ENCODE measurements at places on chromosomes 6 and 20.
A peak's percentile ranks its signal among the peaks of the same experiment; 100 is the strongest.

GRCh38 chr20:56091628-56092234, 86.4 kb upstream of the CBLN4 start:
- no peak for DNase-seq

GRCh38 chr20:49867453-49868215, 47.7 kb downstream of the SPATA2 start:
- DNase-seq, result no peak

- DNase-seq, result no peak
Measured at GRCh38 chr6:106692819-106693208, 63.4 kb downstream of the QRSL1 start.

GRCh38 chr6:96157018-96157565, 141.3 kb downstream of the FUT9 start:
- no peak for DNase-seq

DNA sequence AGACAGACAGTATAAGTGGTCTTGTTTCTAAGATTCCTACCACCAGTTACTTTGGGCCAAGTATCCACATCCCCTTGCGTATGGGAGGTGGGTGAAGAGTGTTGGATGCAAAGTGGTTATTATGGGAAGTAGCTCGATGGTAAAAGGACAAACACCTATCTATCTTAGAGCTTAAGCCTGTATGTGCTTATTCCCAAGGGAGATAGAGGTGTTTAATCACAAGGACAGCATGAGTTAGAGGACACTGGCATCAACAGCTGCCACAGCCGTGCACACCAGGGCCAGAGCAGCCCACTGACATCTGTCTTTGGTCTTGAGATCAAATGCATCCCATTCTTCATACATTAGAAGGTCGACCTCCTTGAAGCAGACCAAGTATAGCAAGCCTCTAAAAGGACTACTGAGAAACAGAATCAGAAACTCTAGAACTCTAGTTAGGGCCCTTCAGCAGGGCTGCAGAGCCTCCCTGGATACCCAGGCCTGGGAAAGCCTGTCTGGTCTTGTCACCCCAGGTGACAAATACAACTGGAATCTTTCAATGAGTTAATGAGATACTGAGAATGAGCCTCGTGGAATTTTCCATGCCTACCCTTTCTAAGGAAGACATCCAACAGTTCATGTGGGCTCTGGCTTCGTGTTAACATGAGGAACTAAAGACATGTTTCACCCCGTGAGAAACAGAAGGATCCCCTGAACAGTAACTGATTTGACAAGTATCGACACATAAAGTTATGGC, 28.7 kb downstream of the TXNDC5 start:
- DNase-seq, result peak; percentile 11

DNA sequence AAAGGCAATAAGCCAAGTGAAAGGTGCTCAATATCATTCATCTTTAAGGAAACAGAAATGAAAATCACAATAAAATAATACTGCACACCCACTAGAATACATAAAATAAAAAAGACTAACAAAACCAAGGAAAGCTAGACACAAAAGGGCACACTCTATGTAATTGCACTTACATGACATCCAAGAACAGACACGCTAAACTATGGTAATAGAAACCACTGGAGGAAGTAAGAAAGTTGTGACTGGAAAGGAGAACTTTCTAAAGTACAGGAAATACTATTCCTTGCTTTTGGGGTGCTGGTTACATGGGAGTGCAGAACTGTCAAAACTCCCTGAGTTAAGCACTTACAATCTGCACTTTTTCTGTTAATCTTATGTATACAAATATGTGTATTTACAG, 253.7 kb upstream of the RUNX2 start:
- DNase-seq, result no peak

- DNase-seq, result no peak
Measured at GRCh38 chr20:51379601-51380341, 162.7 kb downstream of the NFATC2 start.

DNA sequence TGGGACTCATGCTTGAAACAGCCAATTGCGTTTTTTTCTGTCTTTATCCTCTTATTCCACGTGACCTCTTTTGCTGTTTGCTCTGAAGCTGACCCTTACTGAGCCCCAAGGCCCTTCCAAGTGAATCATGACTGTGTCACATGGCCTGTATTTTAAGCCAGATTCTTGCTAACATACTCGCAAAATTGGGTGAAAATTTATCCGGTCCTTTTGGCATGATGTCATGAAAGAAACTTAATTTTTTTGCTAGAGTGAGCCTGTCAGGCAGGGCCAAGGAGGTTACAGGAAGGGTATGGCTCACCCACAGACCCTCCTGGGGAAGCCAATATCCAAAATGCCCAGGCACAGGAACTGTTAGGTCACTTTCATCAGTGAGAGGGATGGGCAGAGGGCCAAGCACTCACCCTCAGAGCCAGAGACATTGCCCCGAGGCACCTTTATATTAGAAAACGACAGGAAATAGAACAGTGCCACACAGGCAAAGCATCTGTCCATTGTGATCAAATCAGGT, 296.7 kb downstream of the CDH26 start:
- no peak for DNase-seq

DNA sequence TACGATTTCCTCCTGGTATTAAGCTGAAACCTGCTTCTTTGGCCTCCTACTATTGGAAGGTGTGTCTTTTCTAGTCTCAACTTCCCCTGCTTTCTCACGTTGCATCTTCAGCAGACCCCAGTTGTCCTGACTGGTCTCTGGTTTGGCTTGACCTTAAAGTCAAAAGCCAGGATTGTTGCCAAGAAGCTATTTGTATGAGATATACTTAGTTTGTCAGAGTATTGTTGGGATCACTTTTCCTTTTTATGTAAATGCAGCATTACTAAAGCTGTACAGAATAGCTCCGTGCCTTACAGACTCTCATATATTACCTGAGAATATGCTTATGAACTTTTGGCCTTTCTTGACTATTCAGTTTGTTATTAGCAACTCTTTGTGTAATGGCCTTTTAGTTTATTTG, 61.1 kb downstream of the TSPYL4 start:
- no peak for DNase-seq

GRCh38 chr6:21915707-21916260, 322.2 kb downstream of the SOX4 start:
- no peak for DNase-seq

DNA sequence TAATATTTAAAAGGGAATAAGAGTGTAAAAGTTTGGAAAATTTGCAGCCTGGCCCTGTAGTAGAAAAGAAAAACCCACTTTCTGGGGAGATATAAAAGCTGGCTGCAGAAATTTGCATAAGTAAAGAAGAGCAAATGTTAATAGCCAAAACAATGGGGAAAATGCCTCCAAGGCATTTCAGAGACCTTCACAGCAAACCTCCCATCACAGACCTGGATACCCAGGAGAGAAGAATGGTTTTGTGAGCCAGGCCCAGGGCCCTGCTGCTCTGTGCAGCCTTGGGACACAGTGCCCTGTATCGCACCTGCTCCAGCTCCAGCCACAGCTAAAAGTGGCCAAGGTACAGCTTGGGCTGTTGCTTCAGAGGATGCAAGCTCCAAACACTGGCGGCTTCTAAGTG, 113.8 kb downstream of the BTBD9 start:
- no peak for DNase-seq

DNA sequence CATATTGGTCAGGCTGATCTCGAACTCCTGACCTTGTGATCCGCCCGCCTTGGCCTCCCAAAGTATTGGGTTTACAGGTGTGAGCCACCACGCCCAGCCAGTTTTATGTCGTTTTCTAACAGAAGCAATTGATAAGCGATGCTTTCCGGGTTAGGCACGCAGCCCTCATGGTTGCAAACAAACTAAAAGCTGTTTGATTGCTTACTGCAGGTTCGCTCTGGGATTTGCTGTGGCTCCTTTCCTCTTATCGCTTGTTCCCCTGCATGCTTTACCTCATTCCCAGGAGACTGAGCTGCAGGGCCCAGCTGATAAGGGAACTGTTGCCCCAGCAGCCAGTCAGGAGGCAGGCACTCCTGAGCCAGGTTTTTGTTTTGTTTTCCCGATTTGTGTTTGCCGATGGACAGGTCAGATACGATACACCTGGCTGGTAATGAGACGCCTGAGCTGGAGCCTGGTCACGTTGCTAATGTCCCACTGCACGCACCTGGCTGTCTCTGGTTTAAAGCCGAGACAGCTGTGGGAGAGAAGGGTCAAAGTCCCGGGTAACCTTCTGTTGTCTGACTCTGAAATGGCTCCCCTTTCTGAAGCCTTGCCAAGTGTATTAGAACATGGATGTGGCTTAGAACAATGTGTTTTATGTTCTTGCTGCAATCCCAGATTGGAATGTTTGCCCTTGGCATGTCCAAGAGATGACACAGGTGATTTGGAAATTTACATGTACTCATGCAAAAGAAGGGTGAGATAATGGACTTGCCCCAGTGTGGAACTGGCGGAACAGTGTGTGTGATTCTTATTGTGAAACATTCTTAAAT, 19.9 kb downstream of the DSP start:
- DNase-seq, result no peak

Measured in keratinocyte (primary cell).